Muscle of back (tissue), 13 donors: ENCODE measurements at places on chromosomes 7 and 10.

DNA sequence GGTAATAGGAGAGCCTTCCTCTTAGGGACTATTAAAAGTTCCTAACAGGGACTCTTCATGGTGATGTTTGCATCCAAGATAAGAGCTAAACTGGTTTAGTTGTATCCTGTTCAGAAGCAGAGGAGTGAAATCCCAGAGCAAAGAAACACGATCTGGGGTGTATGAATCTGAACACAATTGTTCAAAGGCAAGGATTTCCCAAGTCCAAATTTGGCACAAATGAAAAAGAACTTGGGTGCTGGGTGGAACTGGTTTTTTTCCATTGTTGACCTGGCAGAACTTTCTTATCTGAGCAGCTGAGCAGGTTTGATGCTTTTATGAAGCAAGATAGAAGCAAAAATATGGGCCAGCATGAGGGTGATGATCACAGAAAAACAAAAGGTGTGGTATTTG is 6.0 kb downstream of the AGFG2 start:
- no peak for DNase-seq

- no peak for DNase-seq
These were observed 16.5 kb downstream of the CDC123 start for GRCh38 chr10:12212454-12212853.

DNA sequence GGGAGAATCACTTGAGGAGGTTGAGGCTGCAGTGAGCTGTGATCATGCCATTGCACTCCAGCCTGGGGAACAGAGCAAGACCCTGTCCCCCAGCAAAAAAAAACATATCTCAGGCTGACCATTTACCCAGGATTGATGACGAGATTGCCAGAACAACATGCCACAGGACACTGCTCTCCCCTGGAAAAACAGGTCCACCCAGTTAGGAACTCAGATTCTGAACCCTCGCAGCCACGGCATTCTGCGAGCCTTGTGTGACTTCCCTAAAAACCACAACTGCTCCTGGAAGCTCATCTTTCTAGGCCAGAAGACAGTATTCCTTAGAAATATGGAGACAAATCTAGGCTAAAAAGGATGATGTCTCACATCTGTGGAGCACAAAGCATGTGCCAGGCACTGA is 42.1 kb upstream of the SH2B2 start:
- DNase-seq, result no peak

- DNase-seq, result peak; percentile 96
These were observed at the start of gene NOM1 for GRCh38 chr7:156949541-156950380. Gene NOM1, plus strand, starts transcription at chr7:156949712. Its CDS starts 26 bp downstream, at chr7:156949738.

DNA sequence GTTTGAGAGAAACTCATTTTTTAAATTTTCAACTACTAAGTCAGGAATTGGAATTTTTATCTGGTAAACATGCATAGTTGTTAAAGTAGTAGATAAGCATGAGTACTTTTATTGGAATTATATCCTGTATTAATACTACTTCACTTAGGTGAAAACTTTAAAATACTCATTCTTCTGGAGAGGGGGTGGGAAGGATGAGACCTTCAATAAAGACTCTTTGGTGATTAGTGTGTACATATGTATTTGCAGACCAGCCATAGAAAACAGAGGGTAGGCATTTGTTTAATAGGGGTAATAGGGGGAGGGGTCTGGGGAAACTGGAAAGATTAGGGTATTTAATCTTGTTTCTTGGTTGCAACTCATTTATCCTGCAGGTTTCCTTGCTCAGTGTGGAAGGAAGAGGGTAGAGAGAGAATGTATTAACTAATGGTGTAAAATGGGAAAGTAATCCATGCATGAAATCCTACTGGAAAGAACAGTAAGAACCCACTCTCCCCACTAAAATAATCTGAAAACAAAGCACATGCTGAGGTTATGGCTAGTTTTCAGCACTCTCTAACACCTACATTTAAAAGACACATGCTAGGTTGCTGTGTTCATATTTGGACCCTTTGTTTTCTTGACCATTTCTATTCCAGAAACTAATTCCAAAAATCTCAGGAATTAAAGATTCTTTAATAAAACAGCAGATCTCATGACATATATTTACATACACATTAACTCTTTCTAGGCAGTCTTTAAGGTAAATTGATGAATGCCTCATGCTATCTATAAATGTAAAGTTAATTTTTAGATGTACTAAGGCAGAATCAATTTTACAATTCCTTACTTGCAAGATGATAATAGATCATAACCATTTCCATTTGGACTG is 6.2 kb upstream of the IGF2BP3 start:
- peak; percentile 39 for DNase-seq

DNA sequence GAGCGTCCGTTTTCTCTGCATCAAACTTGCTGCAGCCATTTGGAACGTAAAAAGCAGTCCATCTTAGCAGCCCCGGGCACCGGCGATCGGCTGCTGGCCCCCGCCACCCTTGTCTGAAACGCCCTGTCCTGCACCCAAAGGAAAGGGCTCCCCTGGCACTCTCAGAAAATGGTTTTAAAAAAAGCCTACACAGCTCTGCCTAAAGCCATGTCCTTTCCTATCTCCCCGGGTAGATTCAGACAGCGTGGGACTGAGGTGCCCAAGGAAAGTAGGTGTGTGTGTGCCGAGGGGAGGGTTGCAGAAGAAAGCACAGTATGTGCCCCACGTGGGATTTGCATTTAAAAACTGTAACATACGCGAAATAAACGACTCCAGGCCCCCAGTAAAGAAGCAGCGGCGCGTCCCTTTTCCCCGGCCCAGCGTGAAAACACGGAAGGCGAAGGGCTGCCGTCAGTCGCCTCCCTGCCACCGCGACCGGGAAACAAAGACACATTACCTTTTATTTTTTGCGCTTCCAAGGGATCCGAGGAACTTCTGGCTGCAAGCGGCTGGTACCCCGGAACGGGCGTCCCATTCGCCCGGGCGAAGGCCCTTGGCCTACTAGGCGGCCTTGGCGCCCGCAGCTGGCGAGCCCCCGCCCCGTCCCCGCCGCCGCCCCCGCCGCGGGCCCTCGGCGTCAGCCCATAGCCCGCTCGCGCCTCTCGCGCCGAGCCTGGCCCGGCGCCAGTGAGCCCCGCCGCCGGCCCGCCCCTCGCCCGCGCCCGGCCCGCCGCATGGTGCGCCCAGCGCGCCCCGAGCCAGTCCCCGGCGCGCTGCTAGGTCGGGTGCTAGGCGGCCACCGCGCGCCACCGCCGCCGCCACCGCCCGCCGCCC is 304.6 kb downstream of the PRPF18 start:
- DNase-seq, result peak; percentile 71

DNA sequence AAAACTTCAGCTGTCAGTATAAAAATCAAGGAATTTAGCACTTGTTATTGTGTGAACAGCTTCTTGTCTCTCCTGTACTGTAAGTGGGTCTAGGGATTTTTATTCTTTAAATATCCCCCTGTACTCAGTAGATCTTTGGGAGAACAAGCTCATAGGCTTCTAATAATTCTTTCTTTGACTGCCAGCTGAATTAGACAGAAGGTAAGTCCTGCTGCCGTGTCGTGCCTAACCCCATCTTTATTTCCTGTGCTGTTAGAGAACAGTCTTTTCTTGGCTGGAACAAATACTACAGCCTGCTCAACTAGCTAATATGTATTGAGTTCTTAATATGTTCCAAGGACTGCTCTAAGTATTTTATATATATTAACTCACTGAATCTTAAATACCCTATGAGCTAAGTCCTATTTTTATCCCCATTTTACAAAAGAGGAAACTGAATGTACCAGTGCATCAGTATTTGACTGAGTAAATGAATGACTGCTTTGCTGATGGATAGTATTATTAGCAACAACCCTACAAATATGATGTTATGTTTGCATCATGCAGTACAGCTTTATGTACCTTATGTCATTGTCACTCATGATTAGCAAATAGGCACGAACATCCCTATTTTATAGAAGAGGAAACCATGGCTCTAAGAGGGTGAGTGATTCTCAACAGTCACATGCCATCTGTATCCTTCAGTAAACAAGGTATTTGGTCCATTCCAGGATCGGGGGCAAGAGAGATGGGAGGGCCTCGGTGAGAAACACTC is 5.5 kb upstream of the DUSP5 start:
- DNase-seq, result no peak

DNA sequence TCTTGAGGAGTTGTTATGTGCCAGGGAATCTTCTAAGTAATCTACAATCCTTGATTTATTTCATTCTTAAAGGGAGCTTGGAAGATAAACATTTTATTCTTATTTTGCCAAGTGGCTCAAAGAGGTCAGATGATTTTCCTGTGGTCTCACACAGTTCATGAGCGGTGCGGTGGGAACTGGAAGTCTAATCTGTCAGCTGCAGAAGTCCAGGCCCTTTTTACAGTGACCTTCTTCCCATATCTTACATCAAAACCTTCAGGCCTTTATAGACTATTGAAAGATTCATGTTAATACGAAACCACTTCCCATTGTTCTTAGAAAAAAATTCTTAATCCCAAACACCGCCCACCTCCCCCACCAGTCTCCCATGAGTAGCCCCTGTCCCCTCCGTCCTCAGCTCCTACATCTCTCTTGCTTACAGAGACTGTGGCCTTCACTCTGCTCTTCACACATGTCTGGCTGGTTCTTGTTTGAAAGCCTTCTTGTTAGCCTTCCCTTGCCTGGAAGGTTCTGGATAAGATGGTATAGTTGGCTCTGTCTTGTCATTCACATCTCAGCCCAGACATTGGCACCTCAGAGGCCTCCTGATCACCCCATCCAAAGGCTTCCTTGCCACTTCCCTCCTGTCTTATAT is 61.5 kb downstream of the ITGA8 start:
- DNase-seq, result no peak

GRCh38 chr10:15112657-15113056 is 15.5 kb downstream of the RPP38 start:
- no peak for DNase-seq
